Endothelial cell of umbilical vein (primary cell): ENCODE measurements at places on chromosomes 13 and 19. TPM values are rescaled to one million over a fixed set of nuclear protein-coding genes. Genes with fewer than 3 reads are reported as not detected.

ZNF208 gene
- not detected in 2 replicates for total RNA-seq

PLEKHG2 gene
- 74.1 TPM in 2 replicates for total RNA-seq

INAFM1 gene
- 8.3 and 9.4 TPM in 2 replicates for total RNA-seq

CNMD gene
- not detected in 2 replicates for total RNA-seq

ZNF761 gene
- 7.3 and 8.8 TPM in 2 replicates for total RNA-seq

C1QTNF9 gene
- total RNA-seq = not detected in 2 replicates

ZNF667 gene
- total RNA-seq = 1.3 and 1.6 TPM in 2 replicates

SMIM44 gene
- not detected in 2 replicates for total RNA-seq

RNF17 gene
- total RNA-seq = not detected in 2 replicates

MATK gene
- not detected in 2 replicates for total RNA-seq

NCCRP1 gene
- total RNA-seq = not detected in 2 replicates

CYP4F3 gene
- not detected in 2 replicates for total RNA-seq

PRPF31 gene
- 99.1 and 101 TPM in 2 replicates for total RNA-seq

RLN3 gene
- total RNA-seq = not detected in 2 replicates

APOC4 gene
- total RNA-seq = not detected in 2 replicates

PROSER1 gene
- total RNA-seq = 40.4 and 44.1 TPM in 2 replicates

ZNF490 gene
- 5.7 and 6.3 TPM in 2 replicates for total RNA-seq

SYCN gene
- total RNA-seq = not detected in 2 replicates

ZNF708 gene
- total RNA-seq = 8.1 and 10.4 TPM in 2 replicates

EBPL gene
- 66.2 and 75.5 TPM in 2 replicates for total RNA-seq

RUBCNL gene
- total RNA-seq = not detected in 2 replicates

BST2 gene
- total RNA-seq = 20.7 and 21.2 TPM in 2 replicates

KLK12 gene
- not detected in 2 replicates for total RNA-seq

ZNF85 gene
- total RNA-seq = 9.2 and 9.5 TPM in 2 replicates

ZNF429 gene
- 2.4 and 2.6 TPM in 2 replicates for total RNA-seq

LYL1 gene
- total RNA-seq = 74.4 and 91.5 TPM in 2 replicates

DEDD2 gene
- 19.3 and 19.5 TPM in 2 replicates for total RNA-seq

SUCLA2 gene
- 32.0 and 37.0 TPM in 2 replicates for total RNA-seq

S1PR5 gene
- total RNA-seq = not detected in 2 replicates

PLD3 gene
- 166 and 172 TPM in 2 replicates for total RNA-seq
